Stimulated activated CD4-positive, alpha-beta T cell treated with anti-CD3 and anti-CD28 coated beads, Interleukin-12 subunit alpha, Interleukin-12 subunit beta, amount 100 ng/mL, for 48 hours (primary cell): ENCODE measurements at places on chromosomes 12 and 14.
A peak's percentile ranks its signal among the peaks of the same experiment; 100 is the strongest.

DNA sequence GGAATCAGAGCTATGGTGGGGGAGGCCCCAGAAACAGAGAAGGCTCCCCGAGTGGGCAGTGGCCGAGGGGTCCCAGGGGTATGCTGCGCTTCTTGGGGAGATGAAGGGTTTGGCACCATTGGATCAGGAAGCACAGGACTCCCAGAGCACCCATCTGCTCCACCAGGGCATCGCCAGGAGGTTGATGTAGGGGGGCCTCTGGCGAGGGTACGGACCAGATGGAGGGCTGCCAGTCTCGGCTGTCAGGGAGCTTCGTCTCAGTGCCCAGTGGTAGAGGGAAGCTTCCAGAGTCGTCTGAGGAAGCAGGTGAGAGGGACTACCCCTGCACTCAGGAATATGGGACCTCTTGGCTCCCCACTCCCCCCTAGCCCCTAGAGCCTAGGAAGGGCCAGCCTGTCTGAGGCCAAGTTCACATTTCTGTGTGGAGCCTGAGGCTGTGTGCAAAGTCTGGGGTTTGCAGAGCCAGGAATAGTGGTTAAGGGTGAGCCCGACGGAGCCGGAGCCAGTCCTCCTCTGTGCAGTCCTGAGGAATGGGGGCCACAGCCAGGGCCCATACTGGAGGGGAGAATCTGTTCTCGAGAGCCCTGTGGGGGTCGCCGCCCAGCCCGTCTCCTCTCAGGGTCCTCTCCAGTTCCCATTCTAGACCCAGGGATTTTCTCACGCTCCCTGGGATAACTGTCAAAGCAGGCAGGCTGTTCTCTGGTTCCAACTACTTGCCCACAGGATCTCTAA, 10.2 kb downstream of the SLC48A1 start:
- DNase-seq: no peak

DNA sequence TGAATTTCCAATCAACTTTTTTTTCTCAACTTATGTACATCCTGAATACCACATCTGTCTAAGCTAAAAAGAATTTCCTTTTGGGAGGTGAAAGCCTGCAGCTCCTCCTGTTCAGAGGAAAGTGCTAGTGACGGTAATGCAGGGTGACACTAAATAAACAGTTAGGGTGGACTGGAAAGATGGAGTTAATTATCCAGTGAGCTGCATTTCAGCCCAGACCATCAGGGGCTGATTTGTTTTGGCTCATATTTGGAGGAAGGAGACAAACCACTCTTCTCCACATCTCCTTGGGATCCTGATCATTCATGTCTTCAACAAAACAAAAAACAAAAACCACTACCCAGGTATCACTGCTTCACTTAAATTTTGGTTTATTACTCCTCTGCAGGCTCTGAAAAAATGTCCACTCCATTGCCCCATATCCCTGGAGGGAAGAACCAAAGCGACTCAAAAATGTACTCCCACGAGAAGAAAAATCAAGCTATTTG, 5.1 kb upstream of the SIX1 start:
- DNase-seq: no peak

GRCh38 chr12:86530996-86531655, 274.9 kb upstream of the MGAT4C start:
- DNase-seq: no peak

GRCh38 chr12:71567537-71567936, 96.1 kb downstream of the ZFC3H1 start:
- DNase-seq: no peak

DNA sequence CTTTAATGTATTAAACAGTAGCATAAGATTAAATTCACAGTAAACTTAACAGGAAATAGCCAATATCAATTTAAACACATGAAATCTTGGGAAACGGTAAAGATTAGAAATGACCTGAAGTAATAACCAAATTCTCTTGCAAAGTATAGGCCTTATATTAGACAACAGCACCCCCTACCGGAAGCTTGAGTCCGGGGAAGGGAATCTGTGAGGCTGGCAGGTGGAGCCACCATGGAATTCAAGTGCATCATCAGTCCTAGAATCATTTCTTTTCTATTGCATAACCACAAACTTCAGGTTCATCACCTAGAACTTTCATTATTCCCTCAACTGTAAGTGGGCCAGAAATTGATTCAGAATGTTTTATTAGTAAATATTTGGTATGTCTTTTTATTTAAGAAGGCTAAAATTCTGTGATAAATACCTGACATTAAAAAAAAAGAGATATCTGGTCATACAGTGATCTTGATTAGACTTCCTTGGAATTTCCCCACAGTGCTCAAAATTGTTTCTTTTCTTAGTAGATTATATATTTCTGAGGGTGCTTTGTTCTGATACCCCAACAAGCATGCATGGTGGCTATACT, 48.6 kb downstream of the AP5M1 start:
- peak; percentile 44 for DNase-seq

DNA sequence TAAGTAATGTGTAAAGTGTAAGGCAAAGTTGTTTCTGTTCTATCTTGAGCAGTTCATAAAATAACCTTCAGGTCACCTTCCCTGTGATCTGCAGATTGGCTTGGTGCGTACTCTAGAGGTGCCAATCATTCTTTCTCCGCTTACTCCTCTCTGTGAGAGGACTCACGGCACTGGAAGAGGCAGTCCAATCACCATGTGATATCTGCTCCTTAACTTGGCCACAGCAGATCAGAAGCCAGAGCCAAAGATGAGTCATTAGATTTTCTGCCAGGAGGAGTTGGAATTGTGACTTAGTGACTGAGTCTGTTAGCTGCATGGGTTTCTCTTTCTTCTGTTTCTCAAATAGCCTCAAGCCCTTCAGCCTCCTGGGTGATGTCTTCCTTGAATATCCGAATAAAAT, 165.5 kb downstream of the SLC41A2 start:
- DNase-seq: no peak

GRCh38 chr14:68639000-68639757, 153.7 kb downstream of the ZFP36L1 start:
- DNase-seq: no peak

- no peak for DNase-seq
Observed at GRCh38 chr12:62833634-62834033, 101.3 kb downstream of the PPM1H start.

DNA sequence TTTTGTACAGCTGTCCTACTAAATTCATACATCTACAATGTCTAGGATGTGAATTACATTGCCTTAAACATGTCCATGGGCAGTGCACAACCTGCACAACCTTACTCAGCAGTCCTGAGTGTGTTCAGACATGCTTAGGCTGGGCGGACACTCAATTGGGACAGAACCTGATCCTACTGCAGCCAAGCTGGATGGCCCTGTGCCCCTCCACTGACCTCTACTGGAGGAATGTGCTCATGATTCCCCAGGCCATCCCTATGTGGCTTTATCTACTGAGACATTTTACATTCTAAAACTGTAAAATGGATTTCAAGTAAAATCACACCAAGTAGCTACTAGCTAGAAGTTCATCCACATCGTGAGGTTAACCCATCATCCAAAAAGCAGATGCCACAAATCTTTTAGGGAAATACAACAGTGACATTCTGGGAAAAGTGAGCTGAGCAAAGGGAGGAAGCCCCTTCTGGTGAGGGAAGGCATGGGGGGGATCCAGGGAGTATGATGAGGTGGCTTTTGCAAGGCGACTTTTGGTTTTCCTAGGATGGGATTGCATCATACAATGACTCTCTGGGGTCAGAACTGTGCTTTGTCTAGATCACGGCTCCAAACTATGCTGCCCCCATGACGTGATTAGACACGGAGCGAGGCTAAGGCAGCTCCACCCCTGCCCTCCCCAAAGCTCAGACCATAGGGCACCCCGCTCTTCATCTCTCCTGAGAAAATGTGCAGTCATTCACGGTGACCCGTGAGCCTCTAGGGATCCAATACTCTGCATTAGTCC, 911.7 kb upstream of the TMEM132C start:
- no peak for DNase-seq

DNA sequence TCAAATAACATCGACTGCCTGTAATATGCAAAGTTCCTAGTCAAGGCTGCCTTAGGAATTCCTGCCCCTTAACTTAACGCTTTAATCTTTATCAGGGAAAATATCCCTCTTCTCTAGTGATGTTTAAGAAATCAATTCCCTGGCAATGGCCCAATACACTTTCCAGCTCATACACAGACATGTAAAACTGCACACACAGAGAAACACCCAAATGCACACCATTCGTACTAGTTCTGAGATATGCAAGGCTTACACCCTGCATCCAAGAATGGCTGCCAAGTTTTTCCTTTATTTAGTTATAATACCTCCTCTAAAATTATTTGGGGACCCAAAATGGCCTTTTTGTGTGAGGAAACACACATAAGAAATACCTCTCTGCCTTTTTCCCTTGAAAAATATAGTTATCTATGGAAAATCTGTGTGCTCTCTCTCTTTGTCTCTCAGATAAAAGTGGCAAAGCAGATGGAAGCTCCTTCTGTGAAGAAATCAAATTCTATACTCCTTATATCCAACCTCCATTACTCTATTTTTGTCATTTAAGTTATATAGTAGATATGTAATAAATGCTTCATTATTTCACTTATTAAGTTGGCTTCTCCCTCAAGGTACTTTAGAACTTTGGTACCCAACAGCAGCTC, 120.0 kb upstream of the MDM1 start:
- no peak for DNase-seq

GRCh38 chr12:2439332-2440100, 355.3 kb upstream of the FKBP4 start:
- DNase-seq: no peak
